Dorsolateral prefrontal cortex (tissue), 122 donors: ENCODE measurements at places on chromosomes 16 and 17. TPM values are rescaled to one million over a fixed set of nuclear protein-coding genes. Genes with fewer than 3 reads are reported as not detected.

DNA sequence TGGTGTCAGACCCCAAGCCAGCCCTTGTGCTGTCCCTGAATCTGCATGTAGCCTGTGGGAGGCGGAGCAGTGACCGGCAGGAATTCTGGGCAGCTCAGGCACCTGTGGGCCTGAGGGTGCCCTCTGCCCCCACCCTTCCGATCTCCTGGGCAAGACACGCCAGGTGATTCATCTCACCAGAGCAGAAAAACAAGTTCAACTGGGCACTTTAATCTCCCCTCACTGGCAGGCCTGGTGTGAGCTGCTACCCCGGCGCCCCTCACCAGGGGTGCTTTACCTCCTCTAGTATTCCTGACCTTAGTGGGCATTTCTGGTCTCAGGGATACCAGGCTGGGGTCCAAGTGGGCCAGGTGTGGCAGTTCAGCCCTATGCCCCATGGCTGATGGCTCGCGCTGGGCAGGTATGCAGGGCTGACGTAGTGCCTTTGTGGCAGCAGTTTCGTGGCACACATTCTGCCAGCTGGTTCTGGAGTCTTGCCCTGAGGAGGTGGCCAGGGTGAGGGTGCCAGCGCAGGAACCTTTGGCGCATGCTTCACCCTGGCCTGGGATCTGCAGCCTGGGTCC lies 6.0 kb downstream of the ERBB2 start:
- DNase-seq, result no peak

GRCh38 chr17:40268141-40268712 lies 19.5 kb upstream of the CDC6 start:
- no peak for DNase-seq

DNA sequence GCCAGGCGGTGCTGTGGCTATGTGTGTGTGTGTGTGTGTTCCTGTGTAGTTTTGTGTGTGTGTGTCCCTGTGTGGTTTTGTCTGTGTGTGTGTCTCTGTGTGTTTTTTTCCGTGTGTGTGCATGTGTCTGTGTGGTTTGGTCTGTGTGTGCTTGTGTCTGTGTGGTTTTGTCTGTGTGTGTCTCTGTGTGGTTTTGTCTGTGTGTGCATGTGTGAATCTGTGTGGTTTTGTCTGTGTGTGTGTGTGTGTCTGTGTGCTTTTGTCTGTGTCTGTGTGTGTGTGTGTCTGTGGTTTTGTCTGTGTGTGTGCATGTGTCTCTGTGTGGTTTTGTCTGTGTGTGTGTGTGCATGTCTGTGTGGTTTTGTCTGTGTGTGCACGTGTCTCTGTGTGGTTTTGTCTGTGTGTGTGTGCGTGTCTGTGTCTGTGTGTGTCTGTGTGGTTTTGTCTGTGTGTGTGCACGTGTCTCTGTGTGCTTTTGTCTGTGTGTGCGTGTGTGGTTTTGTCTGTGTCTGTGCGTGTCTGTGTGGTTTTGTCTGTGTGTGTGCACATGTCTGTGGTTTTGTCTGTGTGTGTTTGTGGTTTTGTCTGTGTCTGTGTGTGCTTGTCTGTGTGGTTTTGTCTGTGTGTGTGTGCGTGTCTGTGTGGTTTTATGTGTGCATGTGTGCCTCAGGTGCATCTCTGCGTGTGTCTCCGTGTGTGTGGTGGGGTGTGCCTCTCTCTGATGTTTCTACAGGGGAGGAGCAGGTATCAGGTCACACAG lies 62.3 kb downstream of the ZDHHC7 start:
- no peak for DNase-seq

DNA sequence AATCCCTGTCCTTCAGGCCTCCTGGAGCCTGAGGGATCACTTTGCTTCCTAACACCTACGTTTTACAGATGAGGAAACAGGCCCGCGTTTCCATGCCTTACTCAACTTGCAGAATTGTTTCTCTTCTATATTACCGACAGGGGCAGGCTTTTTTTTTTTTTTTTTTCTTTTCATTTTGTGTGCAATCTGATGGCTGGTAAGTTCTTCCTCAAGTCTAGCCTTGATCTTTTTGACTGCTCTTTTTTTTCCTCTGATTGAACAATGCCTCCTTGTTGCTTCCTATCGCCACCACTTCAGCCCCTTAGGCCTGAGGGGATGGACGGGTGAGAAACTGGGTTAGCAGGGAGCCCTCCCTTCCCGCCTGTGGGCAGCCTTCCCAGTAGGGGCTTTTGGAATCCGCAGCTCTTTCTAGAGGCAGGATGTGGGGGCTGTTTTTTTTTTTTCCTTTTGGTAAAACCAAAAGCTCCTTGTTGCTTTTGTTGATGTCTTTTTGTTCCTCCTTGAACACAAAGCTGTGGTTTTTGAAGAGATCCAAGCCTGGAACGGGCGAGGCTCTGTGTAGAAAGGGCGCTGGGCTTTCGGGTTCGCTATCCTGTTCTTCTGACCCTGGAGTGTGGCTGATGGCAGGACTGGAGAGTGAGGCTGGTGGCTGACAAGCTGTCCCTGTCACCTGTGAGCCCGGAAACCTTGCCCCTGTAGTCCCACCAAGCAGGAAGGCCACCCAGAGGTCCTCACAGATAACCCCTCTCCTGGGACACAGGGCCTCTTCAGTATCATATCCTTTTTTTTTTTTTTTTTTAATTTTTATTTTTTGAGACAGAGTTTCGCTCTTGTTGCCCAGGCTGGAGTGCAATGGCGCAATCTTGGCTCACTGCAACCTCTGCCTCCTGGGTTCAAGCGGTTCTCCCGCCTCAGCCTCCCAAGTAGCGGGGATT lies 14.0 kb downstream of the LASP1 start:
- DNase-seq, result no peak

- no peak for DNase-seq
Observed at GRCh38 chr16:24009955-24010354, 174.2 kb downstream of the PRKCB start.

DNA sequence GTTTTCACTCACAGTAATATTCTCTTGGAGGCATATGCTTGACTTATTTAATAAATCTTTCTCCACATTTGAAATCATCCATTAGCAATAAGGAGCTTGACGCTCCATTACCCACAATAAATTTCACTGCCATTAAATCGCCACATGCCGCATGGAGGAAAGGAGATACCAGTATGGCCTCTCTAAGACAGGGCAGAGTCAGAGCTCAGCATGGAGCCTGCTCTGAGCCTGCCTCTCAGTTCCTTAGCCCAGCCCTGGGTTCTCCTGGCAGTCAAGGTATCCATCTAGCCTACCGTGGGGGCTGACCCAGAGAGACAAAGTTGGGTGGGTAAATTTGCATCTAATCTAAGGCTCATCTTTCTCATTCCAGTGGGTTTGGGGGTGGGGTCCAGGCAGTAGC lies 80.3 kb upstream of the CES5A start:
- DNase-seq, result no peak

GRCh38 chr17:69516911-69517310 lies 102.4 kb downstream of the MAP2K6 start:
- no peak for DNase-seq

DNA sequence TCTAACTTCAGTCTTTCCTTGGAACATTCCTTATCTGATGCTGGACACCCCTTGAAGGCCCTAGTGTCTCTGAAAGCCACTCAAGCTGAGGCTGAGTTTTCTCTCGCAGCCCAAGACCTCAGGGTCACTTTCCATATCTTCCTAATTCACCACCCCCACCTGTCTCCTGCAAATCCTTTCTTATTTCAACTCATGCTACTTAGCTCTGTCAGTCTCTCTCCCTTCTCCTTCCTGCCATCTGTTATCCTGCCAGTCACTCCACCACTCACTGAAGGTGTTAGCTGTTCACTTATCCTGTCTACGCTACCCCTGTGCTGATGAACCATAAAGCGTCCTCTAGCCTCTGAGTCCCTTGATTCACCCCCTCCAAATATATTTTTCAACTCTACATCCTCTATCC lies 143.9 kb upstream of the SHISA6 start:
- DNase-seq, result no peak

DNA sequence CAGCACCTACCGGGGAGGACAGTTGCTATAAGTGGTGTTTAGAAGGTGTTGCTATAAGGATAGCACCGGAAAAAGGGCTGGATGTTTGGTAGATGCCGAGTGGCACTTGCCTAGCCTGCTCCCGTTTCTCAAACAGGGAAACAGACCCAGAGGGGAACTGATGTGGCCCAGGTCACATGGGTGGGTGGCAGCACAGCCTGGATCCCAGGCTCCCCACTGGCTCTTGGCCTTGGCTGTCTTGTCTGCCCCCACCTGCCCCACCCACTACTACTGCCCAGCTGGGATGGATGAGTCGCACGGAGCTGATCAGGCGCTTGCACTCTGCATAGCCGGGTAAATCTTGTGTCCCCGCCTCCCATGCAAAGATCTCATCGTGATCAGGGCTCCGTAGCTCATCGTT lies 7.2 kb downstream of the SMTNL2 start:
- no peak for DNase-seq

DNA sequence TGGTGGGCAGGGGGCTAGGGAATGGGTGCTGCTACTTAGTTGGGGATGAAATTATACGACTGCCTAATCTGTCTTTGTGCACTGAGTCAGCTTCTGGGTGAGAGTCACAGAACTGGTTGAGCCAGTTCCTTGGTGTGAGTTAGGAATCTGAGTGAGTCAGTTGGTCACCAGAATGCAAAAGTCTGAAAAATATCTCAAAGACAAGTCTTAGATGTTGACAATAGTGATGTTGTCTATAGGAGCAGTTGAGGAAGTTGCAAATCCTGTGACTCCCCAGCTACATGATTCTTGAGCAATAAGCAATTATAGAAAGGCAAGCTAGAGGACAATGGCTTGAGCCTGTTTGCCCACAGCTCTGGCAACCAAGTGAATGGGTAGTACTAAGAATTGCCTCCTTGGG lies 399.2 kb downstream of the CNTNAP4 start:
- DNase-seq, result no peak

- DNase-seq, result no peak
Observed at GRCh38 chr17:75730065-75730464, 8.8 kb downstream of the ITGB4 start.

GRCh38 chr17:81656118-81656743 lies at the start of gene PDE6G:
Gene PDE6G (minus strand): TSS chr17:81656542. CDS start chr17:81653305, 3,237 bp downstream.
- no peak for DNase-seq

DNA sequence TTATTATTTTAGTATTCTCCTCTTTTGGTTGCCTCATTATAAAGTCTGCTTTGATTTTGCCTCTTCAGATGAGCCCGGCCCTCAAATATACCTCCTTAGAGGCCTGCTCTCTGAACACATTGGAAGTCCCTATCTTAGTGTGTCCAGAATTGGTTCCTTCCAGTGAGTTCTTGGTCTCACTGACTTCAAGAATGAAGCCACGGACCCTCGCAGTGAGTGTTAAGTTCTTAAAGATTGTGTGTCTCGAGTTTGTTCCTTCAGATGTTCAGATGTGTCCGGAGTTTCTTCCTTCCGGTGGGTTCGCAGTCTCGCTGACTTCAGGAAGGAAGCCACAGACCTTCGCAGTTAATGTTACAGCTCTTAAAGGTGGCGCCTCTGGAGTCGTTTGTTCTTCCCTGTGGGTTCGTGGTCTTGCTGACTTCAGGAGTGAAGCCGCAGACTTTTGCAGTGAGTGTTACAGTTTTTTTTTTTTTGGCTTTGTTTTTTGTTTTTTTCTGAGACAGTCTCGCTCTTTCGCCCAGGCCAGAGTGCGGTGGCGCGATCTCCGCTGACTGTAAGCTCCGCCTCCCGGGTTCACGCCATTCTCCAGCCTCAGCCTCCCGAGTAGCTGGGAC lies 45.8 kb upstream of the NOS2 start:
- no peak for DNase-seq

DNA sequence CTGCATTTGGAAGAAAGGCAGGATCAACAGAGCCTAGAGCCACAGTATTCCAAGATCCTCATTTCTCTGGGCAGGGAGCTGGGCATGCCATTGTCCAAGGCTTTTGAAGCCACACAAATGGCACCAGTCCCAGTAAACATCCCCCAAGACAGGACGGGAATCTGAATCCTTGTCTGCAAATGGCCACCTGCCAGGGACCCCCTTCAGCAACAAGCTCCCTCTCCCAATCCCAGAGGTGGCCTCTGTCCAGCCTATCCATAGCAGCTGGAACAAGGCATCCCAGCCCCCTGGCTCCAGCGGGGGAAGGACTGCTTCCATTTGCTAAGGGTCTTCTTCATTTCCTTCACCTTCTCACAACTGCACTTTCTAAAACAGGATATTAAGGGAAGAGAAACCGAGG lies 204.4 kb downstream of the C16orf78 start:
- no peak for DNase-seq

Gene TAC4
- total RNA-seq, result not detected

Gene CHRNE
- 0.93 TPM for total RNA-seq

Gene C16orf92
- total RNA-seq, result not detected

Gene MT1M
- total RNA-seq, result 169 TPM

Gene PSMD3
- total RNA-seq, result 82.2 TPM

Gene TP53I13
- 17.0 TPM for total RNA-seq

Gene OMG
- 91.3 TPM for total RNA-seq
